Non-pigmented ciliary epithelial cell (primary cell): ENCODE measurements at places on chromosomes 1 and 21.
A peak's percentile ranks its signal among the peaks of the same experiment; 100 is the strongest.

GRCh38 chr1:24416666-24417391 is 1.2 kb downstream of the NIPAL3 start:
- DNase-seq = peak; percentile 98

- no peak for DNase-seq
Observed at GRCh38 chr1:5755552-5756125, 236.6 kb downstream of the NPHP4 start.

- DNase-seq = no peak
Observed at GRCh38 chr1:13749543-13750341, 49.8 kb downstream of the PRDM2 start.

- DNase-seq = no peak
Observed at GRCh38 chr1:29970747-29971325, 734.5 kb downstream of the PTPRU start.

DNA sequence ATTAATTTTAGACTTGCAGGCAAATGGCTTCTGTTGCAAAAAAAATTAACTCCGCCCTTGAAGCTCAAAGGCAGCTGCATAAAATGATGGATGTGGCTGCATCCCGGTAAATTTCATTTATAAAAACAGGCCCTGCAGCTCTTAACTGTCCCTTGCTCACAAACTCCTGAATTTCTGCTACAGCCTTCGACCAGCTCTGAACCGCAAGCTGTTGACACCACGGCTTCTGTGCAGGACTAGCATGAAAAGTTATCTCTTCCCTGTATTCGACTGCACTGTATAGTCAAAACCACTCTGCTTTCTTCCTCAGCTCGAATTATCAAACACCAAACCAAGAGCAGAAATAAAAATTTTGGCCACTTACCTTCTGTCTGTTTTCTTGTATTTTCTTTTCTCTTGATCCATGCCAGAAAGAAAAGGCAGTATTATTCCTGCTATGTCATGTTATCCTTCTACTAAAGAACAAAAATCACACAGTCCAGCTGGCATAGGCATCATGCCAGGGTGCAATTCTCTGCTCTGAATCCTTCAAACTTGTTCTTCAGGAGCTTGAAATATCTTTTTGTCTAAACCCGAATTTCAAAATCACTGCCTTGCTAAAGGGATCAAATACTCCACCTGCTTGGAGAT is 195.5 kb upstream of the NCAM2 start:
- DNase-seq = no peak
